ENCODE measurements at places on chromosomes 1 and 21.
A peak's percentile ranks its signal among the peaks of the same experiment; 100 is the strongest.

DNA sequence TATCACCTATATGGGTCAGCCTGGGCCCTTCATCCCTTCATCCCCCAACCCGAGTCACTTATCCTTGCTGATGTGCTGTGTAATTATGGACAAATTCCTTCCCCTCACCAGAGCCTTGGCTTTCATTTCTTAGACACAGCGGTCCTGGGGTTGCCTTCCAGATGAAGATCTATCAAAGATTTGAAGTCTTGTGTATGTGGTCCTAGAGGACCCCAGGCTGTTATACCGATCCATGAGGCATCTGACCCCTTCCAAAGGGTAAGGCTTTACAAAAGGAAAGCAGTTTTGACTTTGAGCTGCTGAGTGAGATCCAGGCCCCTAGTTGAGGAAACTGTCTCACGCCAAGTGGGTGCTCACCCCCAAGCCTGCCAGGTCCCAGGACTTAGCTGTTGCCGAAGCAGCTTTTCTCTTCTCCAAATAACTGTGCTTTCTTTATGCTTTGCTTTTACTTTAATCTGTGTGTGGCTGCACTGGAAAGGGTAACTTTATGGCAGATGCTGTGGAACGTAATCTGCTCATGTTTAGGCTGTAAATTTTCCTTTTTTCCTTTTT, 37.6 kb downstream of the MAN1C1 start:
- no peak overlapping the region for H3K27ac ChIP-seq
- DNase-seq, result no peak
- H3K36me3 ChIP-seq, result no peaks in the 10 kb centered on the region
- peaks cover 16% of the 10 kb centered on the region for H3K4me1 ChIP-seq

DNA sequence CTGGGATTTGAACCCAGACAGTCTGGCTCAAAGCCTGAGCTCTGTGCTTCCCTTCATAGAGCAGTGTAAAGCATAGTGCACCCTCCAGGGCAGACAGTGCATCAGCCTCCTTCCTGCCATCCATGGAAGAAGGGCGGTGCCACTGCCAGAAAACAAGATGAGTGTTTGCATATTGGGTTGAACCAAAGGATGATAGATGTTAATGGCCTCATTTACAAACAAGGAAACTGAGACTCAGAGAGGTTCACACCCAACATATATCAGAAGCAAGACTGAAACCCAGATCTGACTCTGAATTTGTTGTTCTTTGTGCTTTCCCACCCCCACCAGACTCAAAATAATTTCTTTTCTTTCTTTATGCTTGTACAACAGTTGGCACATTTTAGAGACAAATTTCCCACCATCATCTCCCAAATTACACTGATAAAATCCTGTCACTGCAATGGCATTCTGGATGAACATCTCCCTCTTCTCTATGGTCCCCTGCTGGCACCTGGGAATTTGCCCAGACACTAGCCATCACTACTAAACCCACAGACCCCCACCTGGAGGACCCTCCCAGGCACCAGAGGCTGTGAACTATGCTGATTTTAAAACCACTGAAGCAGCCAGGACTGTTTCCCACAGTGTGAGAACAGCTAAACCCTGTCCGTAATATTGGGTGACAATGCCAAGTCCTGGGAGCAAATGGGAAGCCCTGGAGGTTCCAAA, 45.4 kb upstream of the MPZL1 start:
- peaks cover 3% of the 10 kb centered on the region for H3K4me1 ChIP-seq
- H3K36me3 ChIP-seq, result no peaks in the 10 kb centered on the region
- H3K27me3 ChIP-seq, result no peaks in the 10 kb centered on the region

- H3K27me3 ChIP-seq, result no peaks in the 10 kb centered on the region
- no peaks in the 10 kb centered on the region for H3K36me3 ChIP-seq
- DNase-seq, result no peak
- H3K4me3 ChIP-seq, result no peak overlapping the region
- H3K27ac ChIP-seq, result no peak overlapping the region
Measured at GRCh38 chr1:57468641-57469523, 45.0 kb upstream of the DAB1 start.

GRCh38 chr1:195733826-195734225, 874.4 kb downstream of the KCNT2 start:
- no peak overlapping the region for H3K4me3 ChIP-seq
- H3K4me1 ChIP-seq, result no peaks in the 10 kb centered on the region
- DNase-seq, result no peak
- no peaks in the 10 kb centered on the region for H3K36me3 ChIP-seq

GRCh38 chr1:108643492-108644335, 17.2 kb downstream of the HENMT1 start:
- no peaks in the 10 kb centered on the region for H3K27me3 ChIP-seq
- no peak overlapping the region for H3K4me3 ChIP-seq
- H3K27ac ChIP-seq, result no peak overlapping the region
- no peaks in the 10 kb centered on the region for H3K36me3 ChIP-seq

DNA sequence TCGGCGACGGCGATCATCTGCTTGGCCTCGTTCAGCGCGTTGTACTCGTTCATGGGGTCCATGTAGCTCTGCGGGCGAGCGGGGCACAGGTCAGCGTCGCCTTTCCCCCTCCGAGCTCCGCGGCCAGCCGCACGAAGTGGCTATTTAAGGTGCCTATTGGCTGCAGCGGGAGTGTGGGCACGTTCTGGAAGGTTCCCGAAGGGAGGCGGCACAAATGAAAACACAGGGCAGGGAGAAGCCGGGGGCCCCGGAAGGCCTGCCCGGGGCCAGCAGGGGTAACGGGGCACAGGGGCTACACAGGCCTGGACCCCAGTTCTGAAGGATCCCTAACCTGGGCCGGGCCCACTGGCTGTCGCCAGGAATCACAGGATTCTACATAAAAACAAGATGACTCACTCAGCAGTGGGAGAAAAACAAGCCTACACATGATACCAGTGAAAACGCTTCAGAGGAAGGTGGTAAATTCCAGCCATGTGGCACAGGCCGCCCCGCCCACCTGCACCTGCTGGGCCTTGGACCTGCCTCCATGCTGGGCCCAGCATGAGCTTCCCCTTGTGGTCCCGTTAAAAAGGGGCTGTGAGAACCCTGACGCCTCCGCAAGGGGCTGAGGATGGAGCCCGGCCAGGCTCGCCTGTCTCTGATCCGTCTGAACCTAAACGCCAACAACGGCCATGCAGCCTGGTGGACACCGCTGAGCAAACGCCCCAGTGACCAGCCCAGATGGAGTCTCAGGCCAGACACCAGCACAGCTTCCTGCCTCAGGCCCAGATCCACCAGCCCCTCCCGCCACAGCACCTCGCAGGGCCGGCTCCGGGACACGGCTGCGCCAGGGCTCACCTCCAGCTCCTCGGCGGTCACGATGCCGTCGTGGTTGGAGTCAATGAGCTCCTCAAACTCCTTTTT, 3.9 kb upstream of the TNFRSF4 start:
- no peaks in the 10 kb centered on the region for H3K27me3 ChIP-seq
- H3K36me3 ChIP-seq, result peaks cover 63% of the 10 kb centered on the region

DNA sequence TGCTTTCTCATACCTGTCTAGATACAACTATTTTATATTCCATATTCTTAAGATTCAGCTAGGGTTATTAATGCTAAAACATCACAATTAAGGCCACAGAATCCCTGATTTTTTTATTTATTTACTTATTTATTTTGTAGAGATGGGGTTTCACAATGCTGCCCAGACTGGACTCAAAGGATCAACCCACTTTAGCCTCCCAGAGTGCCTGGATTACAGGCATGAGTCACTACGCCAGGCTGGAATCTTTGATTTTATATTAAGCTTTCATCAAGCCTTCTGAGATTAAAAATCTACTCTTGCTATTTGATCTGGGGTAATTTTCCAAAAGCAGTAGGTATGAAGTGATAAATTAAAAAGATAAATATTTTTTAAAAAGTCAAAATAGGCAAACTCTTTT, 38.9 kb downstream of the MCOLN2 start:
- no peak overlapping the region for H3K4me3 ChIP-seq
- no peaks in the 10 kb centered on the region for H3K27me3 ChIP-seq
- H3K36me3 ChIP-seq, result no peaks in the 10 kb centered on the region
- DNase-seq, result no peak

DNA sequence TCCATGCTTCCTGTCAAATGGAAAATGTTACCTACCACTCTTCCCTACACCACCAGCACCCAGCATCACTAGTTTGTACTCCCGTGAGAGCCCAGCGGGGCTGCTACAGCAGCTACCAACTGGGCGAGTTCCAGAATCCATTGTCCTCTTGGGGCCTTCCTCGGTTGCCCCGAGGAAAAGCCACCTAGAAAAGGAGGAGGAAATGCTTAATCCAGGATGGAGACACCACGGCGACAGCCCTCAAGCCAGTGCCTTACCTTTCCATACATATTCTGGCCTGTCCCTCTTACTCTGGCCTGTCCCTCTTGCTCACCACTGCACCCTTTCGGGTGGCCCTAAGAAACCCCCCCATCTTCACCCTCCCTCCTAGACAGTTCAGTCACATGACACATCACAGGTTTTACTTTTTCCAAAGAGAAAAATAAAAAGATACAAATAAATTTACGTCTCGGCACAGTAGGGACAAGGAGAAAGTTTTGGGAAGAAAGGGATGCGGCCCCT, 478 bp downstream of the RIT1 start:
- DNase-seq, result peak; percentile 60
- H3K36me3 ChIP-seq, result peaks cover 74% of the 10 kb centered on the region
- H3K4me1 ChIP-seq, result peaks cover 14% of the 10 kb centered on the region
- peak overlapping the region; percentile 82 for H3K4me3 ChIP-seq
- H3K27me3 ChIP-seq, result no peaks in the 10 kb centered on the region

GRCh38 chr1:235304549-235305451, 23.2 kb downstream of the ARID4B start:
- no peaks in the 10 kb centered on the region for H3K27me3 ChIP-seq
- H3K4me1 ChIP-seq, result no peaks in the 10 kb centered on the region
- H3K4me3 ChIP-seq, result no peak overlapping the region
- no peaks in the 10 kb centered on the region for H3K36me3 ChIP-seq

- no peaks in the 10 kb centered on the region for H3K36me3 ChIP-seq
- no peak for DNase-seq
- no peaks in the 10 kb centered on the region for H3K4me1 ChIP-seq
- no peak overlapping the region for H3K4me3 ChIP-seq
- H3K27ac ChIP-seq, result no peak overlapping the region
- H3K27me3 ChIP-seq, result peaks cover 5% of the 10 kb centered on the region
Measured at GRCh38 chr1:214193691-214194090, 87.3 kb upstream of the SMYD2 start.

- no peaks in the 10 kb centered on the region for H3K27me3 ChIP-seq
- no peak for DNase-seq
- no peaks in the 10 kb centered on the region for H3K36me3 ChIP-seq
- H3K4me3 ChIP-seq, result no peak overlapping the region
Measured at GRCh38 chr1:36821386-36821785, 212.9 kb downstream of the GRIK3 start.

- no peaks in the 10 kb centered on the region for H3K27me3 ChIP-seq
- no peak overlapping the region for H3K27ac ChIP-seq
- no peaks in the 10 kb centered on the region for H3K36me3 ChIP-seq
- no peaks in the 10 kb centered on the region for H3K4me1 ChIP-seq
- no peak overlapping the region for H3K4me3 ChIP-seq
- no peak for DNase-seq
Measured at GRCh38 chr1:89688607-89689006, 55.7 kb downstream of the LRRC8C start.

GRCh38 chr1:182768963-182769362, 20.6 kb upstream of the NPL start:
- no peaks in the 10 kb centered on the region for H3K27me3 ChIP-seq
- H3K4me3 ChIP-seq, result no peak overlapping the region
- H3K27ac ChIP-seq, result no peak overlapping the region
- no peaks in the 10 kb centered on the region for H3K36me3 ChIP-seq
- DNase-seq, result no peak
- H3K4me1 ChIP-seq, result no peaks in the 10 kb centered on the region

- no peaks in the 10 kb centered on the region for H3K4me1 ChIP-seq
- no peaks in the 10 kb centered on the region for H3K27me3 ChIP-seq
- no peak for DNase-seq
Measured at GRCh38 chr1:160636076-160636475, 10.8 kb downstream of the SLAMF1 start.

GRCh38 chr21:31448496-31448895, 104.4 kb upstream of the TIAM1 start:
- no peak for DNase-seq
- no peaks in the 10 kb centered on the region for H3K27me3 ChIP-seq
- H3K4me3 ChIP-seq, result no peak overlapping the region

DNA sequence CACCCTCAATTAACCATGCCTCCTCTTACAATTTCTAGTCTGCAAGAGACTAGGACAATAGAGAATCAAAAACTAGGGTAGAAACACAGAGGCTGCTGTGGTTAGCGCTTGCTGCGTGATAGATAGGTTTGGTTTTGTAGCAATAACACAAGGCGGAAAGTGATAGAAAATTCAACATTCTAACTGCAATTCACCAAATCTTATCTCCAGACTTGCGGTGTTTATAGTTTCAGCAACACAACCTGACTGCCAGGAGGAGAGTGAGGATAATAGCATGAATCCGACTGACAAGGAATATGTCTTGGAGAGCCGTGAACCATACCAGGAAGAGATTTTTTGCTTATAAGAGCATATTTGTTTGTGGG, 30.7 kb upstream of the IFNAR2 start:
- H3K4me1 ChIP-seq, result peaks cover 26% of the 10 kb centered on the region
- H3K4me3 ChIP-seq, result no peak overlapping the region

DNA sequence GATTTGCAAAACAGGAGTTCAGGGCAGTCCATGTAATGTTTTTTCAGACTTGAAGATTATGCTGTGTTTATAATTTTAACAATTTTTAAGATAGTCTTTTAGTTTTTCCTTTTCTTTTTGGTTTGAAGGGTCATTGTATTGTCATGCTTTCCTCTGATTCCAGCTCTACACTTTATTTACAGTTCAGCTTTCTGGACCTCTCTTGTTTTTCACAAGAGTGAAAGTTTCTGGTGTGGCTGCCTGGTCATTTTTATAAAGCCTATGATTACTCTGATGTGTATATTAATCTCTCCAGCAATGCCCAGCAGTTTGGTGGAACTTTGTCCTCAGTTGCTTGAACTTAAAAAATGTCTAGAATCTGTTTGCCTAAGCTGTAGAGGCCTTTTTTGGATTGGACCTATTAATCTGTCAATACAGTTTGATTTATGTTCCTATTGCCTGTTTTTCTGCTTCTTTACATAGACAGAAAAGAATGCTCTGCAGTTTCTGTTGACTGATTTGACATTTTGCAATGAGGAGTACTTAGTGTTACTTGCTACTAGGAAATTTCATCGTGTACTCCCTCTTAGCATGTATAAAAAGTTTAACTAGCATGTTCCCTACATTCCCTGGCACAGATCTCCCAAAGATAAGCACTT, 52.2 kb downstream of the XCL2 start:
- no peaks in the 10 kb centered on the region for H3K4me1 ChIP-seq
- H3K36me3 ChIP-seq, result no peaks in the 10 kb centered on the region
- no peak for DNase-seq
- no peaks in the 10 kb centered on the region for H3K27me3 ChIP-seq
- no peak overlapping the region for H3K4me3 ChIP-seq
